Renal cortex interstitium (tissue), 15 donors: ENCODE measurements at places on chromosomes 4 and X. TPM values are rescaled to one million over a fixed set of nuclear protein-coding genes. Genes with fewer than 3 reads are reported as not detected.

Gene ADGRG2
- 17.5 TPM for polyA plus RNA-seq

Gene PWWP3B
- polyA plus RNA-seq, result 2.7 TPM

Gene EXOC1L
- polyA plus RNA-seq, result not detected

Gene FSTL5
- 3.4 TPM for polyA plus RNA-seq

Gene SPANXA2
- polyA plus RNA-seq, result not detected

Gene DSPP
- 0.08 TPM for polyA plus RNA-seq

Gene VEGFC
- 15.3 TPM for polyA plus RNA-seq

Gene WDR1
- 191 TPM for polyA plus RNA-seq

Gene ABCB7
- polyA plus RNA-seq, result 26.4 TPM

Gene STPG2
- polyA plus RNA-seq, result 0.53 TPM

Gene DDIT4L
- 3.1 TPM for polyA plus RNA-seq

Gene GRIA2
- 1.2 TPM for polyA plus RNA-seq
